ENCODE measurements at places on chromosomes 2 and 18.

DNA sequence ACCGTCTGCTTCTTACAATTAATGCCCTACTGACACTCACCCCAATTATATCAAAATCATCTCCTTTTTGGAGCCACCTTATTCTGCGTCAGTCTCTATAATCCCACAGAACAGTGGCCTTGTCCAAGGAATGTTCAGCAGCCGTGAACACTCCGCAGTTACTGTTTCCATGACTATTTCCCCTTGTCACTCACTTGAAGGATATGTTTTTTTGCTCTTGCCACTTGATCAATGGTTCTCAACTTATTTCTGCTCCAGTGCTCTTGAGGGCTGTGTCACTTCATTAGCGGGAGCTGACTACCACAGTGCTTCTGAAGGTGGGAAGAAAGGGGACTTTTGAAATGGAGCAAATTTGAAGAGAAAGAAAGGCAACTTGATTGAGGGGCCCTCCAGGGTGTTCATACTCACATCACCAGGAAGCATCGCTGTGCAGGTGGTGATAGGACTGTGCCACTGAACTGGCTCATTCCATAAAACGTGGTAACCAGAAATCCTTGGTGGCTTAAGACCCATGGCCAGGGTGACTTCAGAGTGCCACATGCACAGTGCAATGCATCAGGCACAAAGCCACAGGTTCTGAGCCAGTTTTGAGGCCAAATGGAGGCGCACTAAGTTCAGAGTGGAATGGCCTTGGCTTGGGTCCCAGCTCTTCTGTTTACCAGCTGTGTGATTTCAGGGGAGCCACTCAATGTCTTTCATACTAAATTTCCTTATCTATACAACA lies 320.6 kb upstream of the RAB12 start:
- DNase-seq, result no peak

DNA sequence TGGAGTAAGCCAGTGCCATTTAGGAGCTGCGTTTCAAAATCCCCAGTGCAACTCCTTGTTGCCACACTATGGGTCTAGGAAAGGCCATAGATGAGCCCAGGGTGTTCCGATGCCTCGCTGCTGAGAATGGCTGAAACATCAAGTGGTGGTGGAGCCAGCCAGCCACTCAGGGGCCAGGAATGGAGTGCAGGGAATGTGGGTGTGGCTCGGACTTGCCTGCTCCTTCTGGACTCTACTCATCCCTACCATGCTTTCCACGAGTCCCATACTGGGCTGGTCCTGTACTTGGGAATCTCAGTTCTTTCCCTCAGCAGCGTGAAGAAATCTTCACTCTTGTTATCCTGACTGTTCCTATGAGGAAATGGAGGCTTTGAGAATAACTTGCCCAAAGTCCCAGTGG lies 143.5 kb downstream of the INSIG2 start:
- DNase-seq, result no peak

DNA sequence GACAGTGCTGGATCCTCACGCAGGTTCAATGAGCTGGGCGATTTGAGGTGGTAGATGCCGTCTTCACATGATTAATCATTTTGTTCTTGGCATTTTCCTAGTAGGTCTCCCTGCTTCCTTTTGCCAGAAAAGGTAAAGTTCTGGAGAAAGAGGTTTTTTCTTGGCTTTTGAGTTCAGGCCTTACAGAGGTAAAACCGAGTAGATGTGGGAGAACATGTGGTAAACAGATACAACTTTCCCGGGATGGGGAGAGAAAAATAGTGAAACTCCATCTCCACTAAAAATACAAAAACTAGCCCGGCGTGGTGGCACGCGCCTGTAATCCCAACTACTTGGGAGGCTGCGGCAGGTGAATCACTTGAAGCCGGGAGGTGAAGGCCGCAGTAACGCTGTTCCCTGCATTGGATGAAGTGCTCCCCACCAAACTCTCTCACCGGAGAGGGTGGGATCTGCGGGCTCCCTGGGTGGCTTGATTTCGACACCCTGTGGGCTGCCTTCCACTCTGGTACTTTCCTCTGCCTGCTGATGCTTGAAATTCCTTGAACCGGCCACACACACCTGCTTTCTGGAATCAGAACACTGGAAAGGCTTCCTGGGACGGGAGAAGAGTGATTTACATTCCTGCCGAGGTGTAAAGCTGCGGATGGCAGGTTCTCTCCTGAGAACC lies 88.8 kb downstream of the ACTR3 start:
- no peak for DNase-seq

DNA sequence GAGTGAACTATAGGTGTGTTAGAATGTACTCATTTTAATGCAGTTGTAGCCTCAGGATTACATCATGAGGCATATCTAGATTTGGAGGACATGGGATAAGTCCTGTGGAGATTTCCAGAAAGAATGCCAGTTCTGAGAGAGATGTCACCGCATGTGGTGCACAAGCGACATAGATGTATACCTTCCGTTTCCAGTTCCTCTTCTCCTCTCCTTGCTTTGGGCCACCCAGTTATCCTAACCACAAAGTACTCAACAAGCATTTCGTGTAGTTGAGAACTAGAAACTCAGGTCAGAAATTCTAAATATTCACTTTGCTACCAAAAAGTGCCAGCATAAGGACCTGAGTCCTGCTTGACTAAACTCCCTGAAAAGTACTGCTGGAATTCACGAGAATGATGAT lies 66.5 kb downstream of the KCTD18 start:
- DNase-seq, result no peak

GRCh38 chr18:61606759-61607158 lies 273.5 kb downstream of the CDH20 start:
- DNase-seq, result no peak

DNA sequence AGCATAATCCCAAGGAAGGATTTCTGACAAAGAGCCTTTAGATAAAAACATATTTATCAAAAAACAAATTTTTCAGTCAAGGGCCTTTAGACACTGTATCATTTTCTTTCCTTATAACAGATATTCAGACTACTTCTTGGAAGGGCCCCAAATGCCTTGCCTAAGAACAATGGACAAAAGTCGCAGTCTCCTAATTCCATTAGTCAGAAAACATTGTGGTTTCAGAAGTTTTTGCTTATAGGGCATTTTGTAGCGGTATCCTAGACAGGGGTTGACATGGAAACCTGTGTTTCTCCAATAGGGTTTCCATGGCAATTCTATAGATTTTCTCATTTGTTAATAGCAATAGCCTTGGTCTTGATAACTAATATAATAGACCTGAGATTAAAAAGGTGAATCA lies 36.7 kb upstream of the AGPS start:
- no peak for DNase-seq

DNA sequence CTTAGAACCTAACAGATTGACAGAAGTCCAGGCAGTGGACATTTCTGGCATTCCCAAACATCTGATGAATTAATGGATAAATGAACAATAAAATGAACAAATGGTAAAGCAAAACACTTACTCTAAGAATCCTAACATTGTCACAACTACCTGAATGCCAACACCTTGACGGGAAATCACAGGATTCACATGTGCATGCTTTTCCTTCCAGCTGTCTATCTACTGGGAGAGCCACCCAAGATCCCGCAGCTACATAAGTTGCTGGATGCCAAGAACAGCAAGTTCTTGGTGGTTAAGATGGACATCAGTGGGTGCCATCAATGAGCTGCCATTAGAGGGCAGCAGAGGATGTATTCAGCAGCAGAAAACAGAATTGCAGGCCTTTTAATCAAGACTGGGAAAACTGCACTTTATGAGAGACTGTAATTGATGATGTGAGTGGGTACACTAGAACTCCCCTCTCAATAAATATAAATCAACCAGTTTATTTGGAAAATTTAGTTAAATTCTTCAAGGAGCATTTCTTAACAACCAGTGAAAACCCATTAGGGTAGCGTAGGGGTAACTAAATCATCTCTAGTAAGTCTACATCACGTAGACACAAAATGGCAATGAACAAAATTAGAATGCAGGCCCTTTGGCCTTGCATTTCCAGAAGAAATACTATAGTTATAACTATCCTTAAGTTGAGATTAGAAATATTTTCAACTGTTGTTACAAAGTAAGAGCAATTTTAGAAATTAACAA lies 45.6 kb downstream of the SESTD1 start:
- no peak for DNase-seq

- no peak for DNase-seq
These were observed 205.8 kb upstream of the NCKAP5 start for GRCh38 chr2:133773854-133774653.

DNA sequence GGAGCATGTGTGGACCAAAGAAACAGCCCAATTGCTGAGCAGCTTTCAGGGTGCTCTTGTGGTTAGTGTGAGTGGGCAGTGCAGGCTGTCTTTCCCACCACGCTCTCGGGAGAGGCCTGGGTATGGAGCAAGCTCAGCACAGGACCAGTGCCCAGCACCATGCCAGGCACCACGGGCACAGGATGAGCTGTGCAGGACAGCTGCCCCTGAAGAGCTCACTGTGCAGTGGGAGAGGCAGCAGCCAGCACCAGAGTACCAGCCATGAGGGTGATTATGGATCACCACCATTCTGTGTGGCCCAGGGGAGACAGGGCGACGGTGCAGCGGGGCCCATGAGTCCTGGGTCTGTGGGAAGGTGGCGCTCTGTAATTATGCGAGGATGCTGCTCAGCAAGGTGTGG lies 29.7 kb upstream of the FAHD2A start:
- DNase-seq, result peak; percentile 32

DNA sequence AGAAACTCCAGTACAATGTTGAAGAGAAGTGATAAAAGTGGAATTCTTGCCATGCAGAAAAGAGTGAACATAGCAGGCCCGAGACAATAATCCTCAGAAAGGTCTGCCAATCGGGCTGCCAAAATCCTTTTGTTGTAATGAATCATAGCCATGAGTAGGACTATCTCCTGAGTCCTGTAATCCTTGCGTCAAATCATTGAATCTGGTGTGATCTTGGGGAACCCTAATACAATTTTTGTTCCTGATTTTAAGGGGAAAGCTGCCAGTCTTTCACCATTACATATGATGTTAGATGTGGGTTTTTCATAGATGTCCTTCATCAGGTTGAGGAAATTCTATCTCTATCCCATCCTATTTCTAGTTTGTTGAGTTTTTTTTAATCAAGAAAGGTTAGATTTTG lies 2.2 kb downstream of the TPGS2 start:
- no peak for DNase-seq

- no peak for DNase-seq
These were observed 482.6 kb downstream of the PIK3C3 start for GRCh38 chr18:42437646-42438045.

DNA sequence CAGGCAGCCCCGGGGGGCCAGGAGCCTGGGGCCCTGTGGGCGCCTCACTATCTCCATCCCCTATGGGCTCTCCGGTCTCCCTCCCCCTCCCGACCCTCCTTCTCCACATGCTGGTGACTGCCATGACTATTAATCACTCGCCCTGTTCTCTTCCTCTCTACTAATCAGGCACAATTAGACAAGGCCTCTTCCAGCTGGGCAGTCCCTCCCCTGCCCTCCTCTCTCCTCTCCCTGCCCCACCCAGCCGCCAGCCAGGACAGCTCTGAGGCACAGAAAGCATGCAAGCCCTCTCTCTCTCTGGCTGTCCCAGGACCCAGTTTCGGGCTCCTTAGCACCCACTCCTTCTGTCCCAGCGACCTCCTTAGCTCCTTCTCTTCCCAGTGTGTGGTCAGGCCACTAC lies 5.8 kb downstream of the ASIC4 start:
- no peak for DNase-seq

GRCh38 chr18:30929065-30929464 lies 113.5 kb downstream of the DSC3 start:
- no peak for DNase-seq

DNA sequence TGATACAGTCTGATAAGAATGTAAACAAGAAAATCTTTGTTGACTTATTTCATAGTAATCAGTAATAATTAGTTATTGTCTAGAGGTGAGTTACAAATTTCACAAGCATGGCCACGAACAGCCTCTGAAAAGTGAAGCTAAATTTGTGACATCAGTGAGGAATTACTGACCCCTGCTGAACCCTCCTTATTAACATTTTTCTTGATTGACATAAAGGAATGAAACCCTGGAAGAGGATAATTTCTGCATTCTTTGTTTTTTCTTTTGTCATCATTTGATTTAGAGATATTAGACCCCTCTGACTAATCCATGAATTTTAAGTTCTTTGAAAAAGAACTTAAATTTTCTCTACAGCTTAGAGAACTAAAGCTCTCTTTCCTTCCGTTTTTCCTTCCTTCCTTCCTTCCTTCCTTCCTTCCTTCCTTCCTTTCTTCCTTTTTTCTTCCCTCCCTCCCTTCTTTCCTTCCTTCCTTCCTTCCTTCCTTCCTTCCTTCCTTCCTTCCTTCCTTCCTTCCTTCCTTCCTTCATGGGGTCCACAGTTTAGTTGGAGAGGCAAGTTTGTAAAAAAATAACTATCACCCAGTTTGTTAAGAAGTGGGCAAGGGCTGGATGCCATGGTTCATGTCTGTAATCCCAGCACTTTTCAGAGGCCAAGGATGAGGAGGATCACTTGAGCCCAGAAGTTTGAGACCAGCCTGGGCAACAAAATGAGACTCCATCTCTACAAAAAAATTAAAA lies 387.0 kb downstream of the MTX2 start:
- no peak for DNase-seq

- no peak for DNase-seq
These were observed 124.0 kb upstream of the SEC11C start for GRCh38 chr18:59015531-59016152.

DNA sequence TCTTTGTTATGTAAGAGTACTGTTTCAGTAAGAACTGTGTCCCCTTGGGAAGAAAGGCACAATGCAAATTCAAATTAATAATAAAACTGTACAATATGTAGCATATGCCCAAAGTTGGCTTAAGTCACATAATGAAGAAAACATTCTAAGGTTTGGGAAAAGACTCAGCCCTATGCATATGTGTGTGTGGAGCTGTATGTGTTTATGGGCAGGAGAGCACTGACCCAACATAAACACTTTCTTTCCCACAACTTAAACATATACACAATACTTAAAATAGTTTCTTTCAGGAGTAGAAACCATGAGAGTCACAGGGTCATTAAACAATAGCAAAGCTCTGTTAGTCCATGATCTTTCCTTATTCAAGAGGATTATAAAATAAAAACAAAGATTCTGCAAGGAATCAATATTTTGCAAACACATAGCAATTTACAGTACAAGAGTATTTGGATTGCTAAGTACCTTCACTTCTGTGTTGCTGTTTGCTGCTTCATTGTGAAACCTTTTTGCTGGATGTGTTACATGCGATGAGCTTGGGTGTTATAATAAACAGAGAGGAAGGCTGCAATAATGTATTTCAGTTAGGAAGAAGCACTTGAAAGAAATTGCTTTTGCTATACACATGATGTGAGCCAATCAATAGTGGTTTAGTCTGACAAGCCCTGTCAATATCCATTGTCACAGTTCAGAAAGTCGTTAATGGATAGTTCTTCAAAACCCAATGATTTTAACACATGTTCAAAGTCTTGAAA lies 347.3 kb downstream of the ARHGAP15 start:
- no peak for DNase-seq

DNA sequence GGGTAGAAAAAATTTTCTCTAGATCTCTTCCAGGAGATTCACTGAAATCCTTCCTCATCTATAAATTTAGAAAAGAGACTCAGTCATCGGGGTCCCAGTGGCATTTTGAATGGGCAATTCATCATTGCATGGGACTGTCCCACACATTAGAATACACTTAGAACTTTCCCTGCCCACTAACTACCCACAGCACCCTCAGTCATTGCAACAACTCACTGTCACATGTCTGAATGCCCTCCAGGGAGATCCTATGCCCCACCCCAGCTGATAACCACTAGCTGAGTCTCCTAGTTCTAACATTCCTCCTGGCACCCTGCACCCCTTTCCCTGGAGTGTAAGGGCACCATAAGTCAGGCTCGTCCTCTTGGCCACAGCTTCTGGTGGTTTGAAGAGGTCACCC lies 89.6 kb downstream of the INSIG2 start:
- no peak for DNase-seq
